Aorta (tissue), 5 donors: ENCODE measurements at places on chromosomes 11 and 22. TPM values are rescaled to one million over a fixed set of nuclear protein-coding genes. Genes with fewer than 3 reads are reported as not detected.

- no peak for DNase-seq
- H3K27ac ChIP-seq, result no peak overlapping the region
- H3K4me3 ChIP-seq, result no peak overlapping the region
- no peaks in the 10 kb centered on the region for H3K36me3 ChIP-seq
- no peaks in the 10 kb centered on the region for H3K4me1 ChIP-seq
Measured at GRCh38 chr11:90646706-90647105, 423.9 kb upstream of the CHORDC1 start.

GRCh38 chr11:13776134-13776815 is 107.8 kb downstream of the FAR1 start:
- H3K27ac ChIP-seq, result no peak overlapping the region
- DNase-seq, result no peak
- H3K4me1 ChIP-seq, result no peaks in the 10 kb centered on the region
- no peaks in the 10 kb centered on the region for H3K27me3 ChIP-seq
- H3K4me3 ChIP-seq, result no peak overlapping the region

ANO9 gene
- total RNA-seq, result 1.3 TPM

DNAJC4 gene
- 27.4 TPM for total RNA-seq

GGT5 gene
- total RNA-seq, result 50.8 TPM

OR52J3 gene
- total RNA-seq, result not detected

DNA sequence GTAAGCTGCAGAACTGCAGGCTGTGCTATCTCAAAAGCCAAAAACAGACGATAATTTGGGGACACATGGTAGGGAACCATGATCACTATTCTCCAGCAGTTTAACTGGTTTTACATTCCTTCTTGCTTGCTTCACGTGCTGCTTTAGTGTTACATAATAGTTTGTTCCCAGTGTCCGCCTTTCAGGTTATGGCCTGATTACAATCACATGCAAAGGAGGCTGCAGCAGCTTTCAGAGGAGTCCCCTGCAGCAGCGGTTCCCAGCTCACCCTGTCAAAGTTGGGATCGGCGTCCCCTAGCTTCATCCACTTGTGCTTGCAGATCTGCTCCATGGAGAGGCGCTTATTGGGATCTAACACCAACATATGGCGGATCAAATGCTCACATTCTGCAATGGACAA is 39.2 kb upstream of the APOA1 start:
- no peaks in the 10 kb centered on the region for H3K4me1 ChIP-seq
- no peak overlapping the region for H3K4me3 ChIP-seq
- DNase-seq, result no peak
- H3K36me3 ChIP-seq, result peaks cover 8% of the 10 kb centered on the region
- no peak overlapping the region for H3K27ac ChIP-seq

GRCh38 chr11:1208144-1208393 is 14.8 kb upstream of the MUC5B start:
- no peak overlapping the region for H3K4me3 ChIP-seq
- H3K27ac ChIP-seq, result no peak overlapping the region
- no peaks in the 10 kb centered on the region for H3K36me3 ChIP-seq

UCP2 gene
- 45.4 TPM for total RNA-seq

GRCh38 chr22:45925811-45926351 is 51.1 kb downstream of the WNT7B start:
- no peaks in the 10 kb centered on the region for H3K36me3 ChIP-seq
- H3K4me1 ChIP-seq, result no peaks in the 10 kb centered on the region
- DNase-seq, result no peak
- H3K4me3 ChIP-seq, result no peak overlapping the region

- DNase-seq, result no peak
- peaks cover 7% of the 10 kb centered on the region for H3K36me3 ChIP-seq
- H3K27me3 ChIP-seq, result no peaks in the 10 kb centered on the region
Measured at GRCh38 chr11:68579455-68579854, 104.9 kb upstream of the GAL start.

DNA sequence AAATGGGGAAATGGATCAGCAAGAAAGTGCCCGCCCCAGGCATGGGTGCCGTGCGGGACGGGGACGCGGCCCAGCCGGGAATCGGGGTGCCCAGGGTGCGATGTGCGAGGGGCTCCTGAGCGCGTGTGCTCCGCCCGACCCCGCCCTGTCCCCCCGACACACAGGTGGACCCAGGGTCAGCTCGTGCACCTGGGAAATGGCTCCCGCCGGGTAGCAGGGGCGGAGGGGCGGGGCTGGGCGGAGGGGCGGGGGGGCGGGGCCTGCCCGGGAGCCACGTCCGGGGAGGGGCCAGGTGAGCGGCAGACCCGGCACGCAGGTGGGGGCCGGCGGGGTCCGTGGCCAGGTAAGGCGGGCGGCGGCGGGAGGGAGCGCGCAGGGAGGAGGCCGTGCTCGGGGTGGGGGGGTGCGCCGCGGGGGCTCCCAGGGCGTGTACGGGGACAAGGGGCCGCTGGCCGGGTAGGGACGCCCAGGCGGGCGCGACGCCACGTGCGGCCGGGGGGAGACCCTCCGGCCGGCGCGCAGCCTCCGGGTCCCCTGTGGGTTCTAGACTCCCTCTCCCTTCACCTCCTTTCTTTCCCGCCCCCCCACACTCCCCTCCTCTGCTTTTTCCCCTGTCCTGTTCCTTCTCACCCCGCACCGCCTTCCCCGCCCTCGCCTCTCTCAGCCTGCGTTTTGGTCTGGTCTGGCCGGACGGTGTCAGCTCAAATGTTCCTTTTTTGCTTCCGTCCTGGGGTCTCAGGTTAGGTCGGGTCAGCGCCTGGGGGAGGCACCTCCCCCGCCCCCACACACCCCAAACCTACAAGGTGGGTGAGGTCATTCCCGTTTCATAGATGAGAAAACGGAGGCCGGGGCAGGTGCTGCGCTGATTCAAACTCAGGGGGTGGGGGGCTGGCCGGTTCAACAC is at the start of gene ARHGAP8:
TSS of gene ARHGAP8 (plus strand) at position 291 of the 904 bp plus-strand sequence. CDS start 33,953 bp downstream, outside the sequence.
- no peaks in the 10 kb centered on the region for H3K4me1 ChIP-seq
- H3K4me3 ChIP-seq, result no peak within 1 kb of the TSS
- H3K27me3 ChIP-seq, result peaks cover 1% of the 10 kb centered on the region
- no peak for DNase-seq
- no peak within 1 kb of the TSS for H3K27ac ChIP-seq

- H3K27ac ChIP-seq, result peak overlapping the region; percentile 38
- no peaks in the 10 kb centered on the region for H3K36me3 ChIP-seq
- no peak overlapping the region for H3K4me3 ChIP-seq
- H3K27me3 ChIP-seq, result no peaks in the 10 kb centered on the region
- DNase-seq, result peak; percentile 57
Measured at GRCh38 chr22:46813816-46814597, 51.6 kb downstream of the TBC1D22A start.

LMNTD2 gene
- total RNA-seq, result 1.4 TPM

DNA sequence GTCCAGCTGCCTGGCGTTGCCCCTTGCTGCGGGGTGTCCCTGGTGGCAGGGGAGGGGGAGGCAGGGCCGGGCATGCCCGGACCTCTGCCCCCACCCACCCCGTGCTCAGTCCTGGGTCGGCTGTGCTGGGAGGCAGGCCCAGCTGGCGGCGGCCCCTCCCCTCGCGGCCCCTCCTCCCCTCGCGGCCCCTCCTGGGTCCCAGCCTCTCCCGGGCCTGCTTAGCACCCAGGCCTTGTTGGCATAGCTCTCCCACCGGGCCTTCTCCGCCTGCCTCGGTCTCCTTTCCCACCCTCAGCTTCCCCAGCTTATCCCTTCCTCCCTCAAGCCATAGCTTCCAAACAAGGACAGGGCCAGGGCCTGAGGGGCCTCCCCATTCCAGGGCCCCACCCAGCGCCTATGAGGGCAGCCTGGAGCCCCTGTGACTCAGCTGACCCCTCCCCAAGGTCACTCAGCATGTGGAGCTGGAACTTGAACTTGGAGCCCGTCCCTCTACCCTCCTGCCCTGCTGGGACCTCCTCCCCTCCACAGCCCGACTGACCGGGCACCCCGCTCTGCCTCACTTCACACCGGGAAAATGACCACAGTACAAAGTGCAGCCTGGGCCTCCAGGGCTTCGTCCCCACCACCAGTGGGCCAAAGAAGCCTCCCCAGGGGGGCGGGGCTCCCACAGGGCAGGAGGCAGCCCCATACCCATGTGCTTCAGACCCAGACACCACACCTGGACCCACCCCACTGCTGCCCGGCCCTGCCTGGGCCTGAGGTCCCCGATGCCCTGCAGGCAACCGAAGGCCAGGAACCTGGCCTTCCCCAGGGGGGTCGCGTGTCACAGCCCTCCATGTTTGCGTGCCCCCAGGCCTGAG is 1.2 kb downstream of the EPS8L2 start:
- H3K27ac ChIP-seq, result no peak overlapping the region
- no peaks in the 10 kb centered on the region for H3K36me3 ChIP-seq
- peak overlapping the region; percentile 49 for H3K4me3 ChIP-seq
- H3K27me3 ChIP-seq, result no peaks in the 10 kb centered on the region

DNA sequence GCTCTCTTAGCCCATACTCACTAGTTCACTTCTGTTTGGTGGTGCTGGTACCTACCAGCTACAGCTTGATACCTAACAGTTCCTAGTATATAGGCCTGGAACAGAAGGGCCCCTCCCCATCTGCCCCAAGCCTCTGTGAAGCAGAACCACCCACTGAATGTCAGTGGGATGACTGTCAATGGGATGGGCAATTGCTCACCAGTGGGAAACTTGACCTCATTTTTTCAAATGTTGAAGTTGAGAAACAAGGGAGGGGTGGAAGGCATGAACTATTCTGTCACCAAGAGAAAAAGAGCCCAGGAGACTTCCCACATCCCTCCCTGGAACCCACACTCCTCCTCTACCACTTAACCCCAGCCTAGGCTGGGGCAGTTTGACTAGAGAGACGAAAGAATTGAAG is at the start of gene NLRP10:
TSS of gene NLRP10 (minus strand) at position 62 of the 400 bp plus-strand sequence. CDS start 1,952 bp downstream, outside the sequence.
- no peaks in the 10 kb centered on the region for H3K36me3 ChIP-seq
- H3K27me3 ChIP-seq, result peaks cover 3% of the 10 kb centered on the region
- DNase-seq, result no peak
- no peak within 1 kb of the TSS for H3K27ac ChIP-seq
- no peak within 1 kb of the TSS for H3K4me3 ChIP-seq

DNA sequence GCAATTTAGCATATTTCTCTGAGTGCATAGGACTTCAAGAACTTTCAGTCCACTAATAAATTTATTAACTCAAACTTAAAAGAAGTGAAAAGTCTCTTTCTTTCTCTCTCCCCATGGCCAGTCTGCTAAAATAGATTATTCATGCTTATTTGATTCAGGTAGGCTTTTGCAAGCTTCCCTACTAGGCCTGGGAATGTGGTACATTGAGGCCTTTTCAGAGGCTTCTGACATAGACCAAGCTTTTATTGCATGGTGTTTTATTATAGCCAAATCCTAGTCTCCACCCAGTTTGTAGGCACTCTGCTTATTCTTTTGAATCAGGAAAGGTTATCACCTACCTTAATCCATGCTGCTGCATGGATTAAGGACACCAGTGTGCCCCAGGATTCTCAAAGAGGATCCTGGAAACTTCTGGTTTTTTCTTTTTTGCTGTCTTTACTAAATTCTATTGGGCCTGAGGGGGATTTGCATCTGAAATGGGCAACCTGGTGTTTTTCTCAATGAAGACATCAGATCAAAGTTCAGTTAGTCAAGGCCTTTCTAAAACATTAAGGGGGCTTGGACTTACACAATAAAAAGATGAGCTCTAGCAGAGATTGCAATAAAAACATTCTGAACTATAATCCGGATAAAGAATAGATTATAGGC is 92.2 kb downstream of the ELP4 start:
- no peaks in the 10 kb centered on the region for H3K4me1 ChIP-seq
- DNase-seq, result no peak
- H3K4me3 ChIP-seq, result no peak overlapping the region
- H3K27ac ChIP-seq, result no peak overlapping the region

- no peaks in the 10 kb centered on the region for H3K36me3 ChIP-seq
- no peaks in the 10 kb centered on the region for H3K4me1 ChIP-seq
- H3K27ac ChIP-seq, result no peak overlapping the region
- no peak for DNase-seq
- no peak overlapping the region for H3K4me3 ChIP-seq
Measured at GRCh38 chr22:47553436-47553835, 791.0 kb downstream of the TBC1D22A start.

- no peaks in the 10 kb centered on the region for H3K27me3 ChIP-seq
- no peak for DNase-seq
- no peak overlapping the region for H3K4me3 ChIP-seq
- no peaks in the 10 kb centered on the region for H3K36me3 ChIP-seq
Measured at GRCh38 chr11:70545610-70545912, 147.2 kb downstream of the CTTN start.
